ENCODE measurements at places on chromosomes 11 and 22.

GRCh38 chr11:65718531-65718930, 2.1 kb downstream of the RNASEH2C start:
- DNase-seq: no peak

- peak; percentile 51 for DNase-seq
These were observed 177.3 kb upstream of the SORL1-AS1 start for GRCh38 chr11:121630041-121630440.

DNA sequence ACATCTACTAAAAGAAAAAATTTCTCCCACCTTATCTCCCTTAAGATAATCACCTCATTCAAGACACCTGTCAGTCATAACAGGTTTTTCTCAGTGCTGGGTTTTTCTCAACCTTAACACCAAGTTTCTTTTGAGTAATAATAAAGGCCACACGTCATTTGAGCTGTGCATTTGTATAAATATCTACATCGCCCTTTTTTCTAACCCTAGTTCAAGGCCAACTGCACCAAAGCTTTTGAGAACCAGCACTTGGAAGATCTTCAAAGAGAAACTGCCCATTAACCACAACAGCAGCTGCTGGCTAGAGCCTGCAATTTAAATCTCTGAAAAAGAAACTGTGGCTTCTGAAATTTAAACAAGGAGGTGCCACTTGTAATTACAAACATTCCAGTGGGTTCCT, 6.9 kb downstream of the CADM1 start:
- DNase-seq: no peak

DNA sequence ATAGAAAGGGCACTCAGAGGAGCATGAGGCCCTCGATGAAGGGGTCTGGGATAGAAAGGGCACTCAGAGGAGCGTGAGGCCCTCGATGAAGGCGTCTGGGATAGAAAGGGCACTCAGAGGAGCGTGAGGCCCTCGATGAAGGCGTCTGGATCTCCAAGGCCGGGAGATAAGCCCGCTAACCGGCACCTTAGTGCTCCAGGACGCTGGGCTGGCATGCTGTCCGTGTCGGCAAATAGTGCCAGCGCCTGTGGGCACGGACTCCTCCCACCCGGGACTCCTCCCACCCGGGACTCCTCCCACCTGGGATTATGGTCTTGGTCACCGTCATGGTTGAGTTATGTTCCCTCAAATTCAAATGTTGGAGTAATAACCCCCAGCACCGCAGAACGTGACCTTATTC, 725.3 kb downstream of the BRD1 start:
- DNase-seq: no peak

GRCh38 chr11:92848578-92848977, 120.9 kb upstream of the MTNR1B start:
- DNase-seq: no peak

DNA sequence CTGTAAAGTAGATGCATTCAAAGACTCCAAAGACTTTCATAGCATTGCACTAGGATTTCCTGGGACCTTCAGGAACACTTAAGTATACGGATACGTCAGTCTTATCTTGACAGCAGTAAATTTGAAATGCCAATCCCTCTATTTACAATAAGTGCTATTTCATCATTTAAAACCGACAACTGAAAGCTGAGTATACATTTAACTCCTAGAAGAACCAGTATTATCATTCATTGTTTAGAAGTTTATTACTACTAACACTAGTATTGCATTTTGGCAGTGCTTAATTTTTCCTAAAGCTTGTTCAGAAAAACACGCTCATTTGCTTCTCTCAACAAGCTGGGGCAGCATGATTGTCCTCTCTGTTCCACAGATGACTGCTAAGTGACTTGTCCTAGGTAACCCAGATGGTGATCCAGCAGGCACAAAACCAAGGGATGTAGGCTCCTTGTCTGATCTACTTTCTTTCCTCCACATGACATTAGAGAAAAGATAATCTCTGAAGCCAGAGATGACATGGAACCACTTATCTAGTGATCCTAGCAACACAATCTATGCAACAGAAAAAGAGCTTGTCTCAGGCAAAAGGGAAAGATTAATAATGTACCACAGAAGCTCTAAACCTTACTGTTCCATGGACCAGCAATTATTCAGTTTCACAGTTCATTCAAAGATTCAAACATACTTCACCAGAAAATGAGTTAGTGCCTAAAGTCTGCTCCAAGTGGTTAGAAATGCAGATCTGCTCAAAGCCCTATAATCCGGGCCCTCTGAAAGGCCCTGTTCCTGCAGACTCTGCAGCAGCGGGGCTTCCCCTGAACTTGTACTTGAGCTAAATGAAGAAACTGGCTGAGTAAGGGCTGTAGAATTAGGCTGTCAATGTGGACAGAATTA, 5.2 kb downstream of the MAML2 start:
- no peak for DNase-seq

GRCh38 chr11:14742849-14743559, 99.4 kb downstream of the PDE3B start:
- DNase-seq: no peak

DNA sequence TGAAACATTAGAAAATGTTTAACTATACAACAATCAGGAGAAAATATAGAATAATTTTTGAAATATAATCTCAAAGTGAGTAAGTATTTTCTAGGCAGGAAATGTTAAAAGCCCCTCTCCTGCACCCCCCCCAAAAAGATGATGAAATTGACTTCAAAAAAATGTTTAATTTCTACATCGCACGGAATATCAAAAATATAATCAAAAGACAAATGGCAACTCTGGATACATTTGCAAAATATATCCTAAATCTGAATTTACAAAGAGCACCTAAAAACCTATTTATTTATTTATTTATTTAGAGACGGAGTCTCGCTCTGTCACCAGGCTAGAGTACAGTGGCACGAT, 36.9 kb downstream of the OR4D9 start:
- no peak for DNase-seq

GRCh38 chr11:9089061-9089460, 2.3 kb downstream of the SCUBE2 start:
- DNase-seq: no peak

GRCh38 chr11:108788565-108789199, 123.8 kb downstream of the DDX10 start:
- peak; percentile 13 for DNase-seq

- DNase-seq: no peak
These were observed 39.0 kb downstream of the CSNK2A3 start for GRCh38 chr11:11313902-11314692.

DNA sequence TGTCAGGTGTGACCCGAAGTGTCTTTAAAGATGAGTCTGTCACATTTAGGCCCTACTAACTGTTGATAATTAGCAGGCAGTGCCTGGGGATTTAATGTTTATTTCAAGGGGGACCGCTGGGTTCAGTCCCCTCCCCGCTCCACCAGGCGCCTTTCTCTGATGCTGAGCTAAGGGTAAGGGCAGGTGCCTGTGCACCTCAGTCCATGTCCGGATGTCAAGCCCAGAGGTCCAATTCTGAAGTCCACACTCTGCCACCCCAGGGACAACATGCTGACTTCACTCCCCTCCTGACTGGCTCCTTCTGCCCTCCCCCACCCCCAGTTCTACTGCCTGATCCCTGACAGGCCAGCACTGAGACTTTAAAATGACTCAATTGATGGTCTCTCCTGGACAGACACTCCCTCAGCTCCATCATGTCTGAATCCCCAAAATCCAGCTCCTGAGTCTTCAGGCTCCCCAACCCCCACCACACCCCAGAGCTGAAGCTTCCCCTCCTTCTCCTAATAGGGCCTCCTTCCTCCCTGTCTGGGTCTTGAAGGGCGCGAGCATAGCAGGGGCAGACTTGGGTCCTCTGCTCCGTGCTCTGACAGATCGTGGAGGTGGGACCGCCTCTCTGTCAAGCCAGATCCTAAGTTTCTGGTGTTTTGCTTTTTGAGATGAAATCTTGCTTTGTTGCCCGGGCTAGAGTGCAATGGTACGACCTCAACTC, 49.8 kb upstream of the ANO1 start:
- DNase-seq: no peak

DNA sequence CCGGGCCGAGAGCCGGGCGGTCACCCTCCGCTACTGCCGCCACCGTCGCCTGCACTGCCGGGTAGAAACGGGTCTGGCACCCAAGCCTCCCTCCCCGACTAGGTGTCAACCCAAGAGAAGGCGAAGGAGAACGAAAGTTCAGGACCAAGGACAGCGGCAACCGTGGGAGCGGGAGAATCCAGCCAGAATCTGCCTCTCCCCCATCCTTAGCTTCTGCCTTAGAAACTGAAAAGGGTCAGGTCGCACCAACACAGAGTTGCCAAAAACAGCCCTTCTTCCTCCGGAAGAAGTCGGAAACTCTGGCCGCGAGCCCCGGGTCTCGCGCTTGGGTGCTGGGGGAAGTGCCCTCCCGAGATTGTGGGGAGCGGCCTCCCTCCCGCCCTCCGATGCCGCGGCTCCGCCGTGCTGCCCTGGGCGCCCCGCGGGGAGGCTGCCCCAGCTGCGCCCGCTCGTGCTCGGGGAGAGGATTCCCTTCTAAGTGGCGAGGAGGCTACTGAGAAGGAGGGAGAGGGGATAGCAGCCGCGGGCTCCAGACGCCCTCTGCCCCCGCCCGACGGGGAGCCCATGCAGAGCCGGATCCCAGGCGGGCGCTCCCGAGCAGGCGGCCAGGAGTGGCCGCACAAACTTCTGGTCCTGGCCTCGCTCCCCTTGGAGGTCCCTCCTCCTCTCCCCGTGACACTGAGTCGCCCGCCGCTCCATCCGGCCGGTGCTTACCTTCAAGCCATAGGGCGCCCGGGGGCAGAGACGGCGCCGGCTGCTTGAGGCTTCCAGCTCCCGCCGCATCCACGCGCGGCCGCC, 637 bp downstream of the DRD2 start:
- peak; percentile 10 for DNase-seq

- DNase-seq: no peak
These were observed 42.1 kb upstream of the JAM3 start for GRCh38 chr11:134026655-134027343.

GRCh38 chr22:28600546-28601143, 79.0 kb downstream of the TTC28 start:
- DNase-seq: no peak

DNA sequence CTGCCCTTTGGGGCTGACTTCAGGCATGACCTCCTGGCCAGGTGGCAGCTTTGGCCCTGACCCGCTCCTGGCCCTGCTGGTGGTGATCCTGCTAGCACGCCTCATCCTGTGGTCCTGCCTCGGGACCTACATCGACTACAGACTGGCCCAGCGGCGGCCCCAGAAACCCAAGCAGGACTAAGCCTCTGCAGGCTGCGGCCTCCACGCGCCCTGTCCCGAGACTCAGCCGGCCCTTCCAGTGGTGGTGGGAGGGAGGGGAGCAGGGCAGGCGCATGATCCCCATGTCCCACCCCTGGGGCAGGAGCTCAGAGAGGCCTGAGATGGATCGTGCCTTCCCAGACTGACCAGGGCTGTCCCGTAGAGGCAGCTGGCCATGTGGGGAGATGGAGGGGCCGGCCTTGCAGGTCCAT, 2.1 kb downstream of the SMIM38 start:
- no peak for DNase-seq

DNA sequence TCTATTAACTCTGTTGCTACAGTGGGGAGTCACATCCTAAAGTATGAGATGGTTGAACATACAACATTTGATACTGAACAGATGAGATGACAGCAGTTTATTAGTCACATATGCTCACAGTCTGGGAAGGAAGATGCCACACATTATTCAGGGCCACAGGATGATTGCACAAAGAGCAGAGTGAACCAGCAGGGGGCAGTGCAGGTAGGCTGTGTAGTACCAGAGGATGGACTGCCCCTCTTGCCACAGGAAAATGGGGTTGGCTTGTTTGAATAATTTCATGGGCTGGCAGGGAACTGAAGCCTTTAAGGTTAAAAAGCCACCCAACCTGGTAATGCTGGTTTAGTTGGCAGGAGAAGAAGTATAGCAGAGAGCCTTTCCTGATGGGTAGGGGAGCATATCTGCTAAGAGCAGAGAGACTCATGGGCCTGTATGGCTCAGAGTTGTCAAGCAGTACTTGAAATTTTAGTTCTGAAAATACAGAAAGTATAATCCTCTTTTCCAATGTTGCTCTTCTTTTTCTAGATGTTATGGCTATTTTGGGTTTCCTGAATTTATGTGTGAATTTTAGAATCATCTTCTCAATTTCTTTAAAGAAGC, 180.4 kb upstream of the B3GAT1 start:
- no peak for DNase-seq

DNA sequence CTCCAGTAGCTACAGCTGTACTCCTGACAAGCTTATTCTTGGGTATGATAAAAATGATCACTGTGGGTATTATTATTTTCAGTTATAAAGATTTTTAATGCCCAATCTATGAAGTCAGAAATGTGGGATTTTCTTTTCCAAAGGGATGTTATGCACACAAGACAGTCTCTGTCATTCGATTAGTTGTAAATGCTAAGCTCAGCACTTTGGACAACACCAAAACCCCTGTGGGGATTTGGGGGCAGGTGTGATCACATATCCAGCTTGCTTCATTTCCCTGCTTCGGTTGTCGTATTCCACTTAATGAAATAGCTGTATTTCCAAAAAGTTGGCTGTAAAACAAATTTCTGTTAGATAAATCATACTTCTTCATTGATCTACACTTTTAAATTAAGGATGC, 931.5 kb downstream of the NTM start:
- DNase-seq: no peak

DNA sequence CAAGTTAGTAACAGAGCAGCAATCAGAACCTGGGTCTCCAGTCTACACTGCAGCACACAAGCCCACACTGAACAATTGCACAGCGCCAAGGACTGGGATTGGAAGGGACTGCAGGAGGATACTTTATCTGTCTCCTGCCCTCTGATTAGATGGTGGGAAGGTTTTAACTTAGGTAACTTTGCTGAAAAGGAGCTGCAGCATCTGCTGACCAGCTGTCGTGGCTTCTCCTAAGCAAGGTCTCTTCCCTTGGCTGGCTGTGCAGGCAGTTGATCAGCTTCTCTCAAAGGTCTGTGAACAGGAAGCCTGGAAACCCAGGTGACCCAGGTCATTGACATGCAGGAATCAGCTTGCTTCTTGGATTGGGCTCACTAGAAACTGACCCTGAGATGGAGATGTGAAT, 82.4 kb downstream of the ISX start:
- DNase-seq: no peak

DNA sequence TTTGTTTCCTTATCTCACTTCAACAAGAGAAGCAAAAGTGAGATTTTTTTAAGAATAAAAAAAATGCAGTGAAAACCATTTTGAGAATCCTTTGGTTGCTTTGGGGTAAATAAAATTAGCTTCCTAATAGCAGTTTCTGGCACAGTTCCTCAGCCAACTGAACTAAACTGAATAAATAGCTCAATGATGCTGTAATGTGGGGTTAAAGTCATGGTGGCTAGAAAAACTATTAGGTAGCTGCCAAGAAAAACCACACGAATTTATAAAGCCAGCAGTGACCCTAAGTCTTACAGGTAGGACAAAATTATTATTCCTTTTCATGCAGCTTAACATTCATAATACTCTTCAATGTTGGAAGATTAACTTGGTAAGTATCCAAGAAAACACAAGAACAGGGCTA, 142.4 kb downstream of the APIP start:
- DNase-seq: no peak

GRCh38 chr11:86243396-86243795, 1.2 kb upstream of the EED start:
- DNase-seq: no peak

- DNase-seq: no peak
These were observed 457.2 kb upstream of the CADM1 start for GRCh38 chr11:115961159-115962003.
